ENCODE measurements at places on chromosomes 2 and 18.
A peak's percentile ranks its signal among the peaks of the same experiment; 100 is the strongest.

DNA sequence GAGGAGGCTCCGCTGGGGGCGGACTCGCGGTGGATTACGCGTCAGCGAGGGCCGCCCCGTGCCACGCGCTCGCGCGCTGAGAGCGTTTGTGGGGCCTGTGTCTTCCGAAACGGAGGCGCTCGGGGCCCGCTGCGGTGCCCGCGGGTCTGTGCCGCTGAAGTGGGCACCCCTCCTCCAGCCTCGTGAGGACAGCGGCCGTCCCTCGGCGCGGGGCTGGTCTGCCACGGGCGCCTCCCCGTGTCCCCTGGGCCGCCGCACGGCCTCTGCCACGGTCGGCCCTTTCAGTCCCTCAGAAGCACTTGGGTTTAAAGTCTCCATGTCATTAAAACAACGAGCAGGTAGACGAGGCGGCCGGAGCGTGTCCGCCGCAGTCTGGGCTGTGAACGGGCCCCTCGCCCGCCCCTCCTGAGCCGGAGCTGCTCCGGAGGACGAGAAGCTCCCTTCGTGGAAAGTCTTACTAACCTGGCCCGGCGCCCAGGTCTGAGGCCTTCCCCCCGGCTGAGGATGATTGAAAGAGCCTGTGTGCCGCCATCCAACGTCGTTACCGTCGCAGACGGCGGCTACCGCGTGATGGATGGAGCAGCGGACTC, 97.6 kb downstream of the NFATC1 start:
- DNase-seq: no peak

GRCh38 chr2:187917535-187917934, 363.3 kb upstream of the TFPI start:
- no peak for DNase-seq

GRCh38 chr2:72013726-72014125, 133.9 kb downstream of the CYP26B1 start:
- no peak for DNase-seq

- peak; percentile 35 for DNase-seq
These were observed 6.2 kb downstream of the ALS2 start for GRCh38 chr2:201774546-201774945.

GRCh38 chr2:69890881-69891280, 2.9 kb upstream of the SNRNP27 start:
- DNase-seq: no peak

Data from common myeloid progenitor, CD34-positive (primary cell).